ENCODE measurements at places on chromosomes 7 and 10.

DNA sequence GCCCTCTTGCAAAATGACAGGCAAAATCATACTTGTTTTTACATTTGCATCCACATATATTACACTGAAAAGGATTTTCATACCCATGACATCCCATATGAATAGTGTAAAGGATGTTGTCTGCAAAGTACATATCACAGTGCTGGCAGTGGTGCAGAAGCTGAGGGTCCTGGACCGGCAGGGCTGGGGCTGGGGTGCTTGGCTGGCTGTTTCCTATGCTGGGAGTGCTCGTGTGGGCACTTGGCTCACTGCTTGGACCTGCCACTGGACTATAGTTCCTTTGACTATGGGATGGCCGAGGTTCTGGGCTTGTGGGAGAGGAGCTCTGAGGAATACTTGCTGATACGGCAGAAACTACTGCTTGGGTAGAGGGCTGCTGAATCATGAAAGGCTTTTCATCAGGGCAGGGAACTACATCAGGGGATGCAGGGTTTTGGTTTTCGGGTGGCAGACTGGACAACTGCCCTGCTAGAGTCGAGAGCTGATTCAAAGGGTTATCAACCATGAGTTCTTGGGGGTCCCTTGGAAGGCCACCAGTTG lies 13.7 kb downstream of the PSTK start:
- no peak for DNase-seq

DNA sequence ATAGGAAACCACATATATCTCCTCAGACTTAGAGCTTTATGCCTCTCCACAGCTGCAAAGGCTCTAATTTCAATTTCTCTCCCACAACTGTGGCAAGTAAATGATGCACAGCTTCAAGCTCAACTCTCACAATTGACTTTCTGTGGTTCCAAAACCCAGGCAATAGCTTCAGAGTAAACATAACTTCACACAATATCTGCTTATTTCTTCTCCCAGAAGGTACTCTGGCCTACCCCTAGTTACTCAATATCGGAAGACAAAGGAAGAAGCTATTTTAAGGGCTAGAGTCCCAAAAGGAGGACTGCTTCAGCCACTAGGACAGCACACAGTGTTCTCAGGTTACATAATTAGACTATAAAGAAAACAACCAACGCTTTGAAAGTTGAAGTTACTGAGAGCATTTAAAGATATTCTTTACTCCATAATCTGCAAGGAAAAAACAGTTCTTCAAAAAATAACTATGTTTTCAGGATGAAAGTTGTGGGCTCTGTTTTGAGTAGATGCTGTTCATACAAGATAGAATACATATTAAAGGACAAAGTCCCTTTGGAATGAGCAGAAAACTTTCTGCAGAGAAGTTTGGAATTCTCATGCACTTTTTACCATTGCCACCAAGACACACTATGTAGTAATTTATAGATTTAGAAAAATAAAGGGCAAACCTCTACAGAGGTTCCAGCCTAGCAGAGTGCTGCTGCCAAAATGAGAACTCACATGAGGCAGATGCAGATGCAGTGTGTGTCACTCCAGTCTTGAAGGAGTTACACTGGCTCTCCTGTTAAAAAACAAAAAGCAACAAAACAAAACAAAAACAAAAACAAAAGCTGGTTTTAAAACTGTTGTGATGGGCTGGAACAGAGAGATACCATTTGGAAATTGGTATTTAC lies 81.8 kb downstream of the NT5C2 start:
- no peak for DNase-seq

GRCh38 chr7:127938588-127938987 lies 92.6 kb downstream of the LRRC4 start:
- DNase-seq, result peak; percentile 42

DNA sequence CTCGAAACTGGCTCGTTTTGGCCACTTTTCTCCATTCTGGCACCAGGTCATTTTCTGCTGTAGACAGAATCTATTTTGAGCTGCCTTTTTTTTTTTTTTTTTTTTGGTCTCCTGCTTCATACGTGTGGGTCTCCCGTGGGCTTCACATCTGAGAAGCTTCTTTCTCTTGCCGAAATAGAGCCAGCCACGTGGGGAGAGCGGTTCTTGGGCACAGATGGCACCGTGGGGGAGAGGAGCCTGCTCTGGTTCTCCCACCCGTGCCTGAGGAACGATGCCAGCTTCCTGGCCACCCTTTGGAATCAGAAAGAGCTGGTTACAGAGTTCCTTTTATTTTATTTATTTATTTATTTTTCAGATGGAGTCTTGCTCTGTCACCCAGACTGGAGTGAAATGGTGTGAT lies 48.7 kb upstream of the OCM2 start:
- no peak for DNase-seq

DNA sequence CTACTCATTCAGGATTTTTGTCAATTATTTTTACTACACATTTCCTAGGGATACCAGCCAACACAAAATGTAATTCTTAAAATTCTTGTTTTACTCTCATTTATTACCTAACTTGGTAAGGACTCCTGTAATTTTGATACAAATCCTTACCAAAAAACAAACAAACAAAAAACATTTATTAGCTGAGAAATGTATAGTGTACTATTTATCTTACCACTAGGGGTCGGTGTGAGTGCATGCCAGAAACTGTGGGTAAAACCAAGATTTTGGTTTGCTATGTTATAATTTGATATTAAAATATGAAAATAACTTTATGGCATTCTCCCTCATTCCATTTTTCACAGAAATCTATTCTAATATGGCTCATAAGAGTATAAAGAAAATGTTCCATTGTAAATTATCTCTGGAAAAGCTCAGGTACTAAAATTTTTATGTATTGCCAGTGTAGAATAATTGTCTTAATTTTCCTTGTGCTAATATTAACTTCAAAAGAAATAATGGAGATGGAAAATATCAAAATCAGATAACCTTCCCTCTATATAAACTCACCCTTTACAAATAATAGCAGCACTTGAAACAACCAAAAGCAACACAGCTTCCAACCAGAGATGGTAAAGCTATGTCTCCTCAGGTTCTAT lies 290.8 kb upstream of the PCDH15 start:
- DNase-seq, result no peak

GRCh38 chr10:73873838-73874215 lies 528 bp downstream of the CAMK2G start:
- DNase-seq, result no peak

DNA sequence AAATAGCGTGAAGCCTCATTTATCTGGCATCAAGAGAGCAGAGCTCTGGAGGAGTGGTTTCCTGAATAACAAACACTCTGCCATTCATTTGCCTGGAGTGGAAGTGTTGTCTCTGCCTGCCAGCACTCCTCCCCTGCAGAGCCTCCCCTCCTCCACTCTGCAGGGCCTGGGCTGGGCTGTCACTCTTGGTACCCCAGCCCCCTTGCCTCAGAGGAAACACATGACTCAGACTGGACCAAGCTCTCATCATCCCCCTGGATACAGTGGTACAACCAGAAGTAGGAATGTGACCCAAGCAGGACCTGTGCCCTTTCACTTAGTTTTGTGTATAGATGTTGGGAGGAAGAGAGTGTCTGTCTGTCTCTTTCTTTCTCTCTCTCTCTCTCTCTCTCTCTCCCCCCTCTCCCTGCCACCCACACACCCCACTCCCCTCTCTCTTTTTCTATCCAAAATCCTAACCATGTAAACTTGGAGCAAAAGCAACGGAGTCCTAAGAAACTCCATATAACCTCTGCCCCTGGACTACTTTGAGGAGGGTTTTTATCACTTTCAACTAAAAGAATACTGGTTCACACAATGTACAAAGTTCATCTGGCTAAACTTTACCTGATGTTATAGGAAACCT lies 43.9 kb downstream of the DOCK4 start:
- peak; percentile 28 for DNase-seq

GRCh38 chr7:44066494-44067063 lies 1.2 kb upstream of the PGAM2 start:
- peak; percentile 18 for DNase-seq

GRCh38 chr10:60434418-60435046 lies 44.9 kb upstream of the ANK3 start:
- DNase-seq, result peak; percentile 64

DNA sequence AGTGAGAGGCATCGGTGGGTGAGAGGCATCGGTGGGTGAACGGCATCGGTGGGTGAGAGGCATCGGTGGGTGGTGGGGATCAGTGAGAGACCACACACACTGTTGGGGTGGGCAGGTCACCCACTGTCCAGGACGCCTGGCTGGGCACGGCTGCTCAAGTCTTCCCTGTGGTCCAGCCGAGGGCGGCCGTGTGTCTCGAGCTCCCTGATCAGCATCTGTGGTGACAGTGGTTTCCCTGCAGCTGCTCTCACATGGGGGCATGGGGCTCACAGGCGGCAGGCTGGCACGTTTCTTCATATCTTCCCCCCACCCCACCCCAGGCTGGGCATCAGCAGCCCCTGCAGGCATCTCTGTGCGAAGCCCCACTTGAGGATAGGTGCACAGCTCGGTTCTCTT lies 78.2 kb downstream of the NKX6-2 start:
- no peak for DNase-seq

- no peak for DNase-seq
These were observed 90.1 kb upstream of the DNAAF5 start for GRCh38 chr7:636396-636795.
